ENCODE measurements at places on chromosomes 5 and 9.

GRCh38 chr9:94178927-94179326 is 80.2 kb upstream of the ZNF169 start:
- DNase-seq = no peak

DNA sequence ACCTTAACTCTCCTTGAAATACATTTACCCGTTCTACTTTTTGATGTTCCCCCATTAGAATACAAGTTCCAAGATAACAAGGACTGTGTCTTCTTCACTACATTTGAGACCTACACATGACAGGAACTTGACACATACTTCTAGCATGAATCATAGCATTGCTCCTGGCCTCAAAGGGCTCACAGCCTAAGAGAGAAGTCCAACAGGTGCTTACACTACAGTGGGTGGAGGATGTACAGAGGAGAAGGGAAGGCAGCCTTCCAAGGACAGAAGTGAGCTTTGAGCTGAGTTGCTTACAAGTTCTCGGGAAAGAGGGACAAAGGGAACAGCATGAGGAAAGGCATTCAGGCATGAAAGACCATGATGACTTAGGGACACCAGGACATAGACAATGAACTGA is 56.9 kb upstream of the MSX2 start:
- no peak for DNase-seq

DNA sequence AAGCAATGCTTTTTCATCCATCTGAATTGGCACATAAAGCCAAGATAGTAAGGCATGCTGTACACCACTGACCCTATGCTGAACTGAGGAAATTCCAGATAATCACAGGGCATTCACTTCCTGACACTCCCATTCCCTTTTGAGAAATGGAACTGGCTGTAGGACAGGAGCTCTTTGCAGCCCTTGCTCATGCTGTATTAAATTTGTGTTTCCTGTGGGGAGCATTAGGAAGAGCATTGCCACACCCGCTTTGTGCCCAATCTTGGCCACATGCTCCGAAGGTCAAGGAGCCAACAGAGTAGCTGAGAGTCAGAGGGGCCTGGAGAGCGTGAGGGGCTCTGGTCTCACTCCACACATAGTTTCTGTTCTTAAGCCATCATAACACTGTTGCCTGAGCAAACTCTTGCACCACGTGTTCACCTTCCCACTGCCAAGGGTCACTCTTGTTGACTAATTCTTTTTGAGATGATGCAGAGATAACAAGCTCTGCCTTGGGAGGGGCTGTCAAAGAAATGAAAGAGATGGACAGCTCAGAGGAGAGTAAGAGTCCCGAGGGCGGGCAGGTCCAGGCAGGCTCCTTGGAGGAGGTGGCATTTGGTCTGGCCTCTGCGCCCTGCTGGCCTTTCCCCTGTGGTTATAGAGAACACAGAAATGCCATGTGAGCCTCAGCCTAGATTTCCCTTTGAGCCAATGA is 31.7 kb upstream of the ARAP3 start:
- DNase-seq = no peak

DNA sequence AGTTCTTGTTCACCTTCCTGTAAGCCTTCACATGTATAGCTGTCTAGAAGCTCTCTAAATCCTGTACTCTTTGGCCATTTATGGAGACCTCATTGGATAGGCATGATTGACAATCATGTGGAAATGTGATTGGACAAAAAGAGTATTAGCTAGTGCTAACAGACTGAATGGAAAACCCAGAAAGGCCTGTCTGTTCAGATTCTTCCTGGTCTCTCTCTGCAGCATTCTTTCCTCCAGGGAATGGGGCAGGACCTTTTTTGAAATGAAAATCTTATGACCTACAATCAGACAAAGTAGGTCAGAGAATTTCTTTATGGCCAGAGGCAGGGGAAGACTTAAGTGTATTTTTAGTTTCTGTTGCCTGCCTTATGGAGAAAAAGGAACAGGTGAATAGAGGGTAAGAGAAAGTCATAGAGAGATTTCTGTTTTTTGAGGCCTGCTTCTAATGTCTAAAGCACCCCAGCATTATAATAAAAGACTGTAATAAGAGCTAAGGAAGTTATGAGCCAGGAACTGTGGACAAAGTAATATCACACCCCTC is 152.4 kb upstream of the CCDC152 start:
- DNase-seq = no peak

DNA sequence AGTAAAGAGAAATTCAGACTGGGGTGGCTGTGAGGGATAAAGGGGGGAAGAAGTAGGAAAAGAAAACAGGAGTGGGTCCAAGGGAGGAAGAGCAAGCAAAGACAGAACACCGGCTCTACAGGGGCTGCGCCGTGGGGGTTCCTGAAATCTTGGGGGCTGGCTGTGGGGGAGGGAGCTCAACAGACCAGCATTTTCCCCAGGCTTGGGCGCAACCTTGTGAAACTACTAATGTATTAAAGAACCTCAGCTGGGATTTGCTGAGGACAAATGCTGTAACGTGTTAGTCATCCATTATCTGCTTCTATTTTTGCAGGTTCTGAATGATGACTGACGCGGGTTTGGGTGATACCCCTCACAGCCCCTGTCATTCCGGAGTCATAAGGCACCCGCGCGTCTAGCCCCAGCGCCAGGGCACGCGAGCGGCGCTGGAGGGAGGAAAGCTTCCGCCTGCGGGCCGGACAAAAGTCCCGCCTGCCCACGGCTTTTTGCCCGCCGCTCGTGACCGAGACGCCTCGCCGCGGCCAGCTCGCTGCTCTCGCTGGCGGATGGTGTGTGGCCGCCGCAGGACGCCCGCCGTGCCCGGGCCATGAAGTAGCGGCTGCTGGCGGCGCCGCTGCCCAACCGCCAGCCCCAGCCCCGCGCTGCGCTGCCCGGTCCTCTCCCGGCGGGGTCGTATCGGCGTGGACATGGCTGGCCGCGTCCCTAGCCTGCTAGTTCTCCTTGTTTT is 110.6 kb downstream of the PAM start:
- no peak for DNase-seq

- DNase-seq = no peak
Observed at GRCh38 chr9:126211441-126212074, 115.1 kb upstream of the MVB12B start.

DNA sequence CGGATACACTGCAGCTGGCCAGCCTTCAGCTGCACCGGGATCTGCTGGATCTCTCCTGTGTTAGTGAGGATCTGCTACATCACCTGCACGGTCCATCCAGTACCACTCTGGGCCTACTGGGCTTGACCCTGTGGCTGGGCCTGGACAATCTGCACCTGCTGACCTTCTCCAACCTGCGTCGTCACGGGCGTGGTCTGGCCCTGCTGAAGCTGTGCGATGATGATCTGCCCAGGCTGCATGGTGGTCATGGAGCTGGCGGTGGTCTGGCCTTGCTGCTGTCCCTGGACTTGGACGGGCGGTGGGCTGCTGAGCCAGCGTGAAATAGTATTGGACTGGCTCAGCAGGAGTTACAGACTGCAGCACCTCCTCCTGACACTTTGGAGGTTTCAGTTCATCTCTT is 137.1 kb upstream of the GAS1 start:
- no peak for DNase-seq

DNA sequence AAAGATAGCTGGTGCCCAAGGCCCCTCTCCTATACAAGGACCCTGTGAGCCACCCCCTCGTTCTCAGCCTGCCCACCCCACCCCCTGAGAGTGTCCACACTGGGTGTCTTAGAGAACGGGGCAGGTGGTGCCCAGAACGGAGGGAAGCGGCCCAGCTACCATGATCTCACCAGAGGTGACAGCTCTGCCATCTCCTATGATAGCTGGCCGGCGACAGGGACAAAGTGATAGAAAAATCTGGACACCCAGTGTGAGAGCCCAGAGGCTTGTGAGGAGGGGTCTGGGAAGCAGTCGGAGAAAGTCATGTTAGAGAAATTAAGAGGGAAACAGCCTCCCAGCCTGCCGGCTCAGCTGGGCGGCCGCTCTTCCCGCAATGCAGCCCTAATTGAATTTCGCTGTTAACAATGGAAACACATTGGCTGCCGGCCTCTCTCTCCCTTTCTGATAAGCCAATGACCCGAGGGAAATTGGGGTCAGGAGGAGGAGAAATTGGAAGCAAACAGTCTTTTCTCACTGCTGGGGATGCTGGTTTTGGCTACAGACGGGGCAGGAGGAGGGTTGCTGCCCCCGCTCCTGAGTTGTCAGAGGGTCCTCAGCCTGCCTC is 32.3 kb downstream of the HK3 start:
- no peak for DNase-seq

GRCh38 chr9:118330191-118330986 is 626.2 kb downstream of the TLR4 start:
- no peak for DNase-seq

- no peak for DNase-seq
Observed at GRCh38 chr5:7592910-7593309, 197.0 kb downstream of the ADCY2 start.

- no peak for DNase-seq
Observed at GRCh38 chr5:158837908-158838307, 261.8 kb downstream of the EBF1 start.

GRCh38 chr5:95838001-95838520 is 15.5 kb upstream of the GLRX start:
- DNase-seq = no peak

DNA sequence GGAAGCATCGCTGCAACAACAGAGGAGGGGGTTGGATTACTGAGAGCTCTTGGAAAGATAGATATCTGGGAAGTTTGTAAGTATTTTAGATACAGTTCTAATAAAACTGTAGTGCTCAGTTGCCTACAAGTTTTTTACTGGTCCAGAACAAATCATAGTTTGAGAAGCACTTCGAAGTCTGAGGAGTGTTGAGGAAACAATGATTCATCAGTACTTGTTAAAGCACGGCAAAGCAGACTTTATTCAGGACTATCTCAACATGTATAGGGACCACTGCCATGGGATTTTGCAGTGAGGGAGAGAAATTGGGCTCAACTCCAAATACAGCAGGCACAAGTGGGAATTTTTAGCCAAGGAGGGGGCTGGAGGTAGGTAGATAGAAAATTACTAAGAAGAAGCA is 25.3 kb upstream of the RECK start:
- no peak for DNase-seq

GRCh38 chr5:55557123-55557522 is 22.4 kb upstream of the PLPP1 start:
- no peak for DNase-seq

DNA sequence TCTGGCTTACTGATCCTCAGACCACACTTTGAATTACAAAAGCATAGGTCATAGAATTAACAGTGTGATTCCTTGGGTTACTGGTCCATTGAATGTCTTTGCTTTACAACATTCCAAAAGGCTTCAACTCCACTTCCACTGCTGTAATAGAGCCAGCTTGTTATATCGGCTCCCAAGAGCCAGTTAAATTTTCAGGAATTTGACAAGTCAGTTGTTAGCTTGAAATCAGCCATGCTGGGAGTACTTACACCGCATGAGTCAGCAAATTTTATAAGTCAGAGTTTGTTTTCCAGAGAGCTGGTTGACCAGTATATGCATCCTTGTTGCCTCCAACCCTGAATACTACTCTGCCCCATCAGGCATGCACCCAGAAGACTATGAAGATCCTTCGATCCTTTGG is 73.1 kb downstream of the FOXB2 start:
- DNase-seq = no peak

GRCh38 chr5:101728933-101729332 is 567.2 kb downstream of the SLCO4C1 start:
- DNase-seq = no peak

- no peak for DNase-seq
Observed at GRCh38 chr5:57434227-57434640, 48.4 kb downstream of the ACTBL2 start.

DNA sequence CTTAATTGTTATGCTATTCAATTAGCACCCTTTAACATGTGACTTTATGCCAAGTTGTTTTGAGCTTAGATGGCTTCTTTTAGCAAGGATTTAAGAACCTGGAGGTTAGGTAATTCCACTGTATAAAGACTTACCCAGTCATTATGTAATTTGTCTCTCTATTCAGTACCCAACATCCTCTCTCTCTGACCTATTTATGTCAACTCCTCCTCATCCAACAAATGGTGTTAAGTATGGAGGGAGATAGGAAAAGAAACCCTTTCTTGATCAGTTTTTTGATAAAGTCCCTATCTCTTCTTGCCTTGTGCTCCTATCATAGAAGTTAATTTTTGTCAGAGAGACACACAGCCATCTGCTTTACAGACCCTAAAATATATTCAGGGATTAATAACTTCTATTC is 181.2 kb upstream of the GPR151 start:
- DNase-seq = no peak

DNA sequence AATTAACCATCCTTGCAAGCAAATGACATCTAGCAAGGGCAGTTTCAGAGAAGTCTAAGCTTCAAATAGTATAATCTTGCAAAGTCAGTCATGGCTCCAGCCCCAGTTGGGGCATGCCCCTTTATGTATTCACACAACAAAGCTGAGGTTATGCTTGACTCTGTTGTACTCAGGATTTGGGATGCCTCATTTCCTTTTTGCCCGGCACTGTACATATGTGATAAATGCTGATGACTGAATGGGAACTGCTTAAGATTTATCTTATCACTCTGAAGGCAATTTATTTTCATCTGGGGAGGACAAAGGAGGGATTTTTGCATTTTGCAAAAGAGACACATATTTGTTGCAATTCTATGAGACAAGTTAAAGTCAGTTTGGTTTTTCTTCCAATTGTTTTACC is 219.2 kb downstream of the TRPM3 start:
- DNase-seq = no peak

DNA sequence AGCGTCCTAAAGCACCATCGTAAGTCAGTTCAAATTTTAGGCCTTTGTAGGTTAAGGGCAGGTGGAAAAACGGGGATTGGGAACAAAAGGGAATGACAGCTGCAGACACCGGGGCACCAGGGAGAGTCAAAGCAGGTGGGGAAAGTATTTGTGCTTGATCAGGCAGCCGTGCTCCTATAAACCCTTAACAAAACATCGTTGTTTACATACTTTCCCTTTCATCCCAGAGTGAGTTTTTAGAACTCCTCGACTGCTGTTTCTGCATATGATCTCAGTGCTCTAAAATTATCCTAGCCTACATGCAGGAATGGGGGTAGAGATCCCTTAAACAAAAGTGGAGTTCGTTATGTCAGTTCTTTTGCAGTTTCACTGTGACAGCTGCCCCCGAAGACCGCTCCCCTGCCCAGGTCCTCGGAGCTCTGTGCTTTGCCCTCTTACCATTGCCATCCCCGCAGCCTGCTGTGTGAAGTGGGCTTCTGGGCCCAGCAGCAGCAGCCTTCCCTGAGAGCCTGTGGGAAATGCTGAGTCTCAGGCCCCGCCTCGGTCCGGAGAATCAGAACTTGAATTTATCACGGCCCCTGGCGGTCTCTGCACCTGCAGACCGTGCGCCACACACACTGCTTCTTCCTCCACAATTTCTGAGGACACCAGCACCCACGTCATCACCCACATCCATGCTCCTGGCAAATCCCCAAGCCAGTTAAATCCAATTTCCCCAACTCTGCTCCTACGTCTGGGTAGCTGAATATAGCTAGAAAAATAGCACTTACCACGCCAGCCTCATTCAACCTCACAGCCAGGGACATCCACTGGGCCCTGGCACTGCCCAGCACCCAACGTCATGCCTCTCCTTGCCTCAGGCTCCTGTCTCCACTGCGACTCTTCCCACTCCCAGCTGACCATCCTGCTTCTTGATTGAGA is 86.8 kb downstream of the NSUN2 start:
- DNase-seq = no peak
